ENCODE measurements at places on chromosomes 3 and 15. TPM values are rescaled to one million over a fixed set of nuclear protein-coding genes. Genes with fewer than 3 reads are reported as not detected.
A peak's percentile ranks its signal among the peaks of the same experiment; 100 is the strongest.

MBNL1 gene
- polyA plus RNA-seq: 53.6 TPM

DNA sequence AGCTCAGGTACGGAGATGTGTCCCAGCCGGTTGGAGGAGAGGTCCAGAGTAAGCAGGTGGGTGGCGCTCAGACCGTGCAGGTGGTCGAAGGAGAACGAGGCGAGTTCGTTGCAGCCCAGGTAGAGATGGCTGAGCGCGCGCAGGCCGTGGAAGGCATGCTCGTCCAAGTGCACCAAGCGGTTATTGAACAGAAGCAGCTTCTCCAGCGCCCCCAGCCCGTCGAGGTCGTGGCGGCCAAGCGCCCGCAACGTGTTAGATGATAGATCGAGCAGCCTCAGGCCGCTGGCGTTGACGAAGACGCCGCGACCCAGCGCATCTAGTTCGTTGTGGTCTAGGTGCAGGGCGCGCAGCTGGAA lies 648 bp downstream of the AMIGO3 start:
- H3K36me3 ChIP-seq: peaks cover 59% of the 10 kb centered on the region
- H3K27me3 ChIP-seq: no peaks in the 10 kb centered on the region
- H3K27ac ChIP-seq: no peak overlapping the region

DNA sequence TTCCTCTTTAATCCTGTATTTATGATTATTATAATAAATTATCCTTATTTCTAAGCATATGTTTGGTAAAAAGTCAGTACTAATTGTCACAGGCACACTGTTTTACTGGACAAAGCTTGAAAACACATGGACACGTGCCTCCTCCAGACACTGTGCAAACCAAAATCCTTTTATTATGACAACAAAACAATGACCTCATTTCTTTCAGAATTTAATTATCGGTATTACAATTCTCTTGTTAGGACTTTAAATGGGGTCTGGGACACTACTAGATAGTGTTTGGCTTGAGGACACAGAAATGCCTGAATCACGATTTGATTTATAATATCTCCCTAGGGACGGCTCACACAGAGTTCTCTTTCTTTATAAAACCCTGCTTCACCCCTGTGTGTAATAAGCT lies 107.3 kb upstream of the IGSF10 start:
- DNase-seq: no peak
- no peaks in the 10 kb centered on the region for H3K4me1 ChIP-seq
- H3K4me3 ChIP-seq: no peak overlapping the region
- H3K27me3 ChIP-seq: no peaks in the 10 kb centered on the region
- H3K27ac ChIP-seq: no peak overlapping the region

- H3K4me3 ChIP-seq: no peak overlapping the region
- H3K27me3 ChIP-seq: no peaks in the 10 kb centered on the region
- peaks cover 2% of the 10 kb centered on the region for H3K4me1 ChIP-seq
- H3K27ac ChIP-seq: no peak overlapping the region
- H3K36me3 ChIP-seq: no peaks in the 10 kb centered on the region
These were observed 225.9 kb upstream of the CD96 start for GRCh38 chr3:111315930-111316587.

DNA sequence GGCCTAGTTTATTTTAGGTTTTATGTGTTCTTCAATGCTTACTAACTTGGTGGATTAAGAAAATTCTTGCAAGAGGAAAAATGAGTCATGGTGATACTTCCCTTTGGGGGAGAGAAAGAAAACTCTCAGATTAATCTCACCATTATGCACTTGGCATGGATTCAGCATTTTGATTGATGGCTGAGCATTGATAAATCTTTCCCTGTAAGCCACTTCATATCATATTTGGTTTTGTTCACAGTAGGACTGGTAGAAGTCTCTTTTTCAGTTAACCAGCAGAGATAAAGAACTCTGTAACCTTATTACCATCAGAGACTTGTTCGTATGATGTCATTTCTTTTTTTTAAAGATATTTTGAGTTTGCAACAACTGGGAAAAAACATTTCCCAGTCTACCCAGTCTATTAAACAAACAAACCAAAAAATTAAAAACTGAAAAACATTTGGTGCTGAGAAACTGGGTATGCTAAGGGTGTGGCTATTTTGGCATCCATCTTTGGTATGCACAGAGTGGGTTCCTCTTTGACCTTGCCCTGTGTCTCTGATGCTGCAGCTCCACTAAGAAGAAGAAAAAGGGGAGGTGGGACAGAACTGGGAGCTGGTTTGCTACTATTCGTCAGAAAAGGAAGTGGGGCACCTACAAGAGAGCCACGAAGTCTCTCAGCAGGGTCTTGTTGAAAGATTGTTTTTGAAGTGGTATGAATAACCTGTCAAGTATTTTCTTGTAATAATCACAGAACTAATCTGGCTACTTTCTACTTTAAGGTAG lies 17.2 kb downstream of the TMOD3 start:
- peaks cover 27% of the 10 kb centered on the region for H3K4me1 ChIP-seq
- no peak overlapping the region for H3K27ac ChIP-seq
- DNase-seq: no peak
- no peaks in the 10 kb centered on the region for H3K27me3 ChIP-seq

GRCh38 chr3:12175844-12176453 lies 17.2 kb upstream of the TIMP4 start:
- no peaks in the 10 kb centered on the region for H3K36me3 ChIP-seq
- peak; percentile 29 for DNase-seq
- H3K27ac ChIP-seq: no peak overlapping the region
- no peak overlapping the region for H3K4me3 ChIP-seq
- no peaks in the 10 kb centered on the region for H3K4me1 ChIP-seq

DNA sequence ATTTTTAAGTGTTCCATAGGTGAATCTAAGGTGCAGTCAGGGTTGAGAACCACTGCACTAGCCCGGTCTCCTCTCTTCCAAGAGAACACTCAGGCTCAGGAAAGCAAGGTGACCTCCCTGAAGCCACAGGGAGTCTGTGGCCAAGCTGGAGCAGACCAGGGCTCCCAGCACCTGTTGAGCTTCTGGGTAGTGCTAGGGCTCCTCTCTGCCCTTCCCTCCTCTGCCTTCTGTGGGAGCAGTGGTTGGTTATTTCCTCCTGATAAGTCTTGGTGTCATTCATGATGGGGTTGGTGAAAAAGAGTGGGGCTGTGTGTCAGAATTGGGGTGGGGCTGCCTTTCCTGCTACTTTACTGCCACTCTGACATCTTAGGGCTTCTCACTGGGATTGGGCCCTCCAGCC lies 163.1 kb upstream of the UMPS start:
- DNase-seq: no peak
- H3K27ac ChIP-seq: no peak overlapping the region
- H3K36me3 ChIP-seq: no peaks in the 10 kb centered on the region
- no peak overlapping the region for H3K4me3 ChIP-seq

DNA sequence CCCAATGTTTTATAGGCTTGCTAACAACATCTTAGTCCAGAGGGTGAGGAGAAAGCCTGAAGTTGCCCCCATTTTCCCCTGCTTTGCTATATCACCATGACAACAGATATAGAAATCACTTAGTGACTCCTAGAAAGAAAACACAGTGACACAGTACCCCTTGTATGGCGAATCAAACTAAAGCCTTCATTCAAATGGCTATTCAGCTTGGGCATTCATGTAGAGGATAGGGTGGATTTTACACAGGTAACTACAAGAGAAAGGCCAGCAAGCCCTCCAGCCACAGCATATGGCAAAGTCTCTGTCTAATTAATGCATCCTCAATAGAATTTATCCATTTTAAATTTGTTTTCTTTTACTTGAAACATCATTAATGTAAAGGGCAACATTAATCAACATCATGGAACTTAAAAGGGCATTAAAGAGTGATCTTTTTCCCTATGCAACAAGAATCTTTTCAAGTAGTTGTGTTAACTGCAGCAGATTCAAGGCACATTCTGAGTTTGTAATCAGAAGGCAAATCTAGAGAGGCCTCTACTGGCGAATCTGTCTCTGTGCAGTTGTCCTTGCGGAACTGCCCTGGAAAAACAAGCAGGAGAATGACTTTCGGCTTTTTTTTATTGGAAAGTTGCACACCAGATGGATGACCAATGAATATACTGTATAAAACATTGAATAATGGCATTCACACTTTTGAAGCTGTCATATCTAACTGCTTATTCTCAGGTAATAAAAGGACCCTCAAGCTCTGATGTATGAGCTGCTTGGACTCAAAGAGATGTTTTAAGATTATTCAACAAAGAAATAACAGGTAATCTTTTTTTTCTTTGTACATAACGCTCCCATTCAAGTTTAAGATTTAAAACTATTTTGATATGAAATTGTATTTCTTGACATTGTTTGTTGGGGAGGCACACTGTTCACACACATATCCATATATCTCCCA lies 621.7 kb upstream of the AGTR1 start:
- no peaks in the 10 kb centered on the region for H3K27me3 ChIP-seq
- H3K36me3 ChIP-seq: no peaks in the 10 kb centered on the region
- DNase-seq: no peak
- H3K27ac ChIP-seq: no peak overlapping the region

GRCh38 chr3:9201955-9202354 lies 47.5 kb downstream of the SRGAP3 start:
- H3K4me3 ChIP-seq: no peak overlapping the region
- peaks cover 17% of the 10 kb centered on the region for H3K4me1 ChIP-seq
- H3K36me3 ChIP-seq: no peaks in the 10 kb centered on the region
- no peak for DNase-seq
- no peak overlapping the region for H3K27ac ChIP-seq
- no peaks in the 10 kb centered on the region for H3K27me3 ChIP-seq

- DNase-seq: no peak
- H3K27me3 ChIP-seq: no peaks in the 10 kb centered on the region
- no peak overlapping the region for H3K27ac ChIP-seq
- no peaks in the 10 kb centered on the region for H3K36me3 ChIP-seq
These were observed 543.6 kb downstream of the EDEM1 start for GRCh38 chr3:5731100-5731499.

DNA sequence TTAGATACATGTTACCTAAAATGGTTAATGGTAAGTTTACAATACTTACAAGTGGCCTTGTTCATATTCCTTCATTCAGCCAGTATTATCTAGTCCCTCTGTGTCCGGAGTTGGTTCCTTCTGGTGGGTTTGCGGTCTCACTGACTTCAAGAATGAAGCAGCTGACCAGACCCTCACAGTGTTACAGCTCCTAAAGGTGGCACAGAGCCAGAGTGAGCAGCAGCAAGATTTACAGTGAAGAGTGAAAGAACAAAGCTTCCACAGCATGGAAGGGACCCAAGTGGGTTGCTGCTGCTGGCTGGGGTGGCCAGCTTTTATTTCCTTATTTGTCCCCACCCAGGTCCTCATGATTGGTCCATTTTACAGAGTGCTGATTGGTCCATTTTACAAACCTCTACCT lies 916.8 kb downstream of the MCTP2 start:
- H3K27ac ChIP-seq: no peak overlapping the region
- no peaks in the 10 kb centered on the region for H3K4me1 ChIP-seq
- H3K36me3 ChIP-seq: no peaks in the 10 kb centered on the region
- H3K4me3 ChIP-seq: no peak overlapping the region
- no peak for DNase-seq

DNA sequence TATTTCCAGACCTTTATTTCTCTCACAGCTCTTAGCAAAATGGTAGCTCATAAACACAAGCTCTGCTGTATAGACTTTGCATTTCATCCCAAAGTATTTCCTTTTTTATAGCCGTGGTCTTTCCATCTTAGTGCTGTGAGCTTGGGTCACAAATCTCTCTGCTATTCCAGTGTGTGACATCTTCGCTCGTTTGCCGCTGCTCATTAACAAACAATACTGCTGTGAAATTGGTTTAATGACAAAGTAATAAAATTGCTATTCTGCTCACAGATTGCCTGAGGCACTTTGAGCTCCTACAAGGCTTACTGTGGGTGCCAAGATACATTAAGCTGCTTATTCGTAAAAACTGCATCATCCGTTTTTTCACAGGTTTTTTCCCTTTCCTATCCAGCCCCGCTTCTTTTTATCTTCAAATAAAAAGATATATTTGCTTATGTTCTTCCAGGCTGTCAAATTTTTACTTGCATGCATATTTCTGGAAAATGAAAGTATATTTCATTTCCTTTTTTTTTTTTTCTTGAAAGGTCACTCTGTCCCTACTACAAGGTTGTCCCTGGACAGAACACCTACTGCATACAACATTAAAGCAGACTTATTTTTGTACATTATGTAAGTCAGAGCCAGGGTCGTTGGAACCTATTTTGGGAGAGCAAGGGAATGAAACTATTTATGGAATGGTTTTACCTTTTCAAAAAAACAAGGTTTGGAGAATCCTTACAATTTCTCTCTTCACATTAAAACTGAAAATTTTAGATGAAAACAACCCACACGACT lies 174.5 kb downstream of the MEIS2 start:
- no peak overlapping the region for H3K4me3 ChIP-seq
- H3K27me3 ChIP-seq: peaks cover 7% of the 10 kb centered on the region
- no peaks in the 10 kb centered on the region for H3K36me3 ChIP-seq
- no peak for DNase-seq
- H3K27ac ChIP-seq: no peak overlapping the region

DNA sequence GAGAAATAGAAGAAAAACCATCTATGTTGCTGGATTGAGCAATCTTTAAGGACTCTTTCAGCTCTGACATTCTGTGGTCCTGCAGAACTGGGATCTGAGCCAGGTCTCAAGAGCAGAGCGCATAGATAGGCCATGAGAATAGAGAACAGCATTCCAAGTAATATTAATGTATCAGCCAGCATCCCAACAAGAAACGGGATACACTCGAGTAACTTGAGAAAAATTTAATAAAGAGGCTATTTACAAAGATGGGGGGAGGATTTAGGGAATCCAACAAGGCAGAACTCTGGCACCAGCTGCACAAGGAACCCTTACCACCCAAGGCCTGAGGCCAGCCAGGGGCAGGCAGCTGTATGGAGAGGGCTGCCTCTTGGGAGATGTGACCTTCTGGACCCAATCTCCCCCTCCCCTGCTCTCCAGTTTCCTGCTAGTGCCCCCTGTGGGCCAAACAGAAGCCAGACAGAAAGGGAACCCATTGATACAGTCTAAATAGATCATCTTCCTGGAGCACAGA lies 8.2 kb downstream of the TMOD2 start:
- H3K27ac ChIP-seq: no peak overlapping the region
- H3K4me3 ChIP-seq: no peak overlapping the region
- DNase-seq: peak; percentile 46

DNA sequence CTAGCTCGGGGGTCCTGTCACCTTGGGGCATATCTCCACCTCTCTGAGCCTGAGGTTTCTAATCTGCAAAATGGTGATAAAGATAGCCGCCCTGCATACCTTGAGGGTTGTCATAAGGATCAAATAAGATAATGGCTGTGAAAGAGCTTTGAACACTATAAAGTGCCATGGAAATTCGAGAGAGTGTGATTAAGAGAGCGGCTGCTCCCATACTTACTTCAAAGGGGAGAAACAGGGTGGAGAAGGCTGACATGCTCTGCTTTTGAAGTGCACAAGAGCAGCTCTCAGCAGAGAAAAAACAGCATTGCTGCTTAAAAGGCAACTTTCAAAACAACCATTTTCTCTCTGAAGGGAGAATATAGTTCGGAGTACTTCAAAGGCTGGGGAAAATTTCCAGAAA lies 529.2 kb downstream of the EPHB1 start:
- H3K27ac ChIP-seq: no peak overlapping the region
- H3K27me3 ChIP-seq: peaks cover 6% of the 10 kb centered on the region
- H3K4me1 ChIP-seq: no peaks in the 10 kb centered on the region
- no peak overlapping the region for H3K4me3 ChIP-seq
- no peak for DNase-seq
- no peaks in the 10 kb centered on the region for H3K36me3 ChIP-seq

GRCh38 chr3:19467761-19468160 lies 319.5 kb downstream of the KCNH8 start:
- no peak overlapping the region for H3K27ac ChIP-seq
- no peak for DNase-seq
- H3K27me3 ChIP-seq: no peaks in the 10 kb centered on the region
- H3K36me3 ChIP-seq: no peaks in the 10 kb centered on the region
- H3K4me3 ChIP-seq: no peak overlapping the region

Measured in large intestine (tissue), 12 donors.